Endothelial cell of umbilical vein (primary cell): ENCODE measurements at places on chromosomes 5 and 9.

GRCh38 chr5:133114933-133115310 lies 63.1 kb downstream of the HSPA4 start:
- no peak for DNase-seq

- no peak for DNase-seq
These were observed 15.7 kb upstream of the FST start for GRCh38 chr5:53464722-53465121.

DNA sequence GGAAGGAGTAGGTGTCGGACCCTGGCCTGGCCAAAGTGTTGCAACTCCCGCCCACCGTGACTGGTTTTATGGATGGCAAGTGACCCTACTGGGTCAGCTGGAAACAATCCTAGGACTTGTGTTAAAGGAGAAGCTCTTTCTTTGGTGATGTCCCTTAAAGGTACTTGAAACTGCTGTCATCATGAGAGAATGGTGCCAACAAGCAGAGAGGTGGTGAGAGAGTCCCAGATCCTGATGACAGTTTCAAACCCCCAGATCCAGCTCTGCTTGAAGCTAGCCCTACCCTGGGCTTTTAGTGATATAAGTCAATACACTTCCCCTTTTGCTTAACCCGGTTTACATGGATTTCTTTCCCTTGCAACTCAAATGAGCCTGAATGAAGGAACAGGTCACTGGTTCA lies 72.5 kb upstream of the UBTD2 start:
- no peak for DNase-seq

- DNase-seq = peak; percentile 58
These were observed at the start of gene GOLGA2 for GRCh38 chr9:128275198-128276007. TSS of gene GOLGA2 (minus strand) at chr9:128276007. CDS start at chr9:128275976, 31 bp downstream.

- no peak for DNase-seq
These were observed 311.6 kb downstream of the PLK2 start for GRCh38 chr5:58148254-58148775.

- no peak for DNase-seq
These were observed 75.9 kb downstream of the KDM4C start for GRCh38 chr9:6833518-6834192.

DNA sequence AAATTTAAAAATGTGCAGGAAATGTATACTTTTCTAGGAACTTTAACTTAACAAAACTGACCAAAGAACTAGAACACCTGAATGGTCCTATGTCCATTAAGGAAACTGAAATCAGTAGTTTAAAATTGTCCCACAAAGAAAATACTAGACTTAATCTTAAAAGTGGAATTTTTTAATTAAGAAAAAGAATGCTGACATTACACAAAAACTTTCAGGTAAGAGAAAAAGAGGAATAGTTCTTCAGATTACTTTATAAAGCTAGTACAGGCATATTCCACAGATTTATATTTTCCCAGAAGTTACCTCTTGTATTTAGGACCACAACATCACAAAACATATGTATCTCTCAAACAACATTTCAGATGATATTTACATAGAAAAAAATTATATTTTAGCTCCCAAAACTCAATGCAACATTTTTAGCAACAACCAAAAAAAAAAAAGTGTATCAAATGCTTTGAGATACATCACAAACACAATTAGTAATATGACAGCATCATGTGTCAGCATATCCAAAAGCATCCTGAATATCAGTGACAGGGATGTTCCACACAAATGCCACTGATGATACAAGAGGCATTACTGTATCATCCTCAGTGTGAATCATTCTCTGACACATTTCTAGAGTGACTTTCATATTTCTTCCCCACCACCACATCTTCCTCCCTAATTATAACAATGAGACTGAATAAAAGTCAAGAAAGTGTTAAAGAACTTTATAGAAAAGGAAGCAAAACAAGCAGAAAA lies 264.0 kb downstream of the EPB41L4A start:
- no peak for DNase-seq

- peak; percentile 53 for DNase-seq
These were observed 10.9 kb downstream of the FBXL7 start for GRCh38 chr5:15510831-15511230.

DNA sequence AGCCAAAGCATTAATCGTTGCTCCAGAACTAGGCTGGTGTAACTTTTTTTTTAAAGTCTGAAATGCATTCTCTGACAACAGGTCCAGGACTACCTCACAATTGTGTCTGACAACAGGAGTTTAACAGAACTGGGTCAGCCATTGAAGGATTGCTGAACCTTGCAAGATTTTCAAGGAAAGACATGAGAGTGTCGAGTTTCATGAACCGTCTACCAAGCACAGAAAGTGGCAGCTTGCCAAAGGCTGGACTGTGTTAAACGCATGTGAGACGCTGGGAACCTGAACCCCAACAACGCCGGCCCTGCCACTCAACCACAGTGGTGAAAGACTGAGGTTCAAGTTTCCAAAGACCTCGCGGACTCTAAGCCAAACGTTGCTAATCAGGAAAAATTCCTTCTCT lies 79.1 kb downstream of the LHFPL2 start:
- peak; percentile 73 for DNase-seq

DNA sequence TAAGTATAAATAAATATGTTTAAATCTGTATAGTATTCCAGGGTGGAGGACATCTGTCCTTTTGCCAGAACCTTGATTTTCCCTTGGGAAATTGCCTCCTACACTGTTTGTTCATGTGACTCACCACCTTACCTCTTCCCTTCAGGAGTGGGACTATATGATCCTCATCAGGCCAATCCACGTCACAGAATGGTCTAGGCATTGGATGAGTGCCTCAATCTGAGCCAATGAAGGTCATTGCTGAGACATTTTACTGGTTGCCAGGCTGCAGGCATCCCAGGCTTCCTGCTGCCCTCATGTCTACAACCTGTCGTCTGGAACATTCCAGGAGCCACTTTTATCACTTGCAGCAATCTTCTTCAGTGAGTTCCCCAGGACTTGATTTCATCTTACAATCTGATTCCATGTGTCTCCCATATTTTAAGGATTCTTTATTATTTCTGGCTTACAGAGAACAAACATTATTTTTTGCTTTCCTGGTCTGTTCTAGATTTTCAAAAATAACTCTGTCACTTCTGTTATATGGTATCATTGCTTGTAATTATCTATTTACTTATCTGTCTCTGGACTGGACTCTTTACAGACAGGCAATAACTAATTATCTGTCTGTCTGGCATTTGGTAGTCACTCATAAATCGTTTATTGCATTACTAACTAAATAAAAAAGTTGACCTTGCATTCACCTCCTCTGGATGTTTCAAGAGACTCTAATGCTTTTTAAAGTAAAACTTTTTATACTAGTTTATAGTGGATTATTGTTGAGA lies 107.3 kb upstream of the APC start:
- DNase-seq = no peak

DNA sequence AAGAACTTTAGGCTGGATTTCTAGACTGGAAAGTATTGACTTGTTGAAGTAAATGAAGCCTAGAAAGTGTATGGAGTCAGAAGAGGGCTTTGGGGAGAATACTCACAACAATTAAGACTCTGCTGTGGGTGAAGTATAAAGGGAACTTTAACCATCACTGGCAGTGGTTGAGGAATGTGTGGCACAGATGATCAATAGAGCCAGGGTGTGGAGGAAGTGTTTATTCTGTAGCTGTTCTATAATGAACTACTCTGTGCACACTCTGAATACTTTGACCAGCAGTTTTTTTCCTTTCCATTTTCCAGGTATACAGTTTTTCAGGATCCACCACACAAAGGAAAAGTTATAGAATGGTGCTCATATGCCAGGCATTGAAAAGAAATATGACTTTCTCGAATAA lies 106.7 kb downstream of the SCAMP1 start:
- no peak for DNase-seq

- DNase-seq = no peak
These were observed 100.8 kb upstream of the TBCA start for GRCh38 chr5:77876862-77877502.

- DNase-seq = peak; percentile 9
These were observed 216.8 kb upstream of the OTULINL start for GRCh38 chr5:14364576-14365472.

DNA sequence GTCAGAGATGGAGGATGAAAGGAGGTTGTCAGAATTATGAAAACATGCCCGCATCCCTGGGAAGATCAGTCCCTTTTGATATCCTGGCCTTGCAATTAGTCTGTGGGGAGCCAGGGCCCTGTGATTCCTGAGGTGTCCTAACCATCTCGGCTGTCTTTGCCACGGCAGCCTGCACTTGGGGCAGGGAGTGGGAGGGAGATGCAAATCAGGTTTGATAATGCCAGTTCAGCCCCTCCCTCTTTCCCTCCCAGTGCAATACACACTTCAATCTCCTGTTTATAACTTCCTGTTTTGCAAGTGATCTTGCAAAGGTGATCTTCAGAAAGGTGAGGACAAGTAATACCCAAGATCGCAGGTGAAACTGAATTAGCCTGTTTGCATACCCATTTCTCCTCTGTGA lies 114.0 kb upstream of the ALDH1B1 start:
- DNase-seq = no peak

- DNase-seq = no peak
These were observed 772.3 kb downstream of the MAT2B start for GRCh38 chr5:164277720-164278119.

DNA sequence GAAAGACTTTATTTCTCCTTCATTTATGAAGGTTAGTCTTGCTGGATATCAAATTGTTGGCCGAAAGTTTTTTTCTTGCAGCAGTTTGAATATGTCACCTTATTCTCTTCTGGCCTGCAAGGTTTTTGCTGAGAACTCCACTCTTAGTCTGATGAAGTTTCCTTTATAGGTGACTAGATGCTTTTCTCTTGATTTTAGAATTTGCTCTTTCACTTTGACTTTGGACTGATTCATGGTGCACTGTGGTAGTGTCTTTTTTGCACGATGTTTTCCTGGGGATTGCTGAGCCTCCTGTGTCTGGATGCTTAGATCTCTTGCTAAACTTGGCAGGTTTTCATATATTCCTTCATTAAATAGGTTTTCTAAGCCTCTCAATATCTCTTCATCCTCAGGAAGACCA lies 12.4 kb downstream of the AHRR start:
- DNase-seq = no peak

DNA sequence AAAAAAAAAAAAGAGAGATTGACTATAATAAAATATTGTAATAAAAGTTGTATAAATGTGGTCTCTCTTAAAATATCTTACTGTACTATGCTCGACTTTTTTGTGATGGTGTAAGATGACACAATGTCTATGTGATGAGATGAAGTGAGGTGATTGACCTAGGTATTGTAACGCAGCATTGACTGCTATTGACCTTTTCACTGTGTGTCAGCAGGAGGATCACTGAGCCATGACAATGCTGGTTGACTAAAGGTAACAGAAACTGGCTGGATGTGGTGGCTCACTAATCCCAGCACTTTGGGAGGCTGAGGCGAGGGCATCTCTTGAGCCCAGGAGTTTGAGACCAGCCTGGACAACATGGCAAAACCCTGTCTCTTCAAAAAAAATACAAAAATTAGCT lies 78.6 kb upstream of the MYO10 start:
- no peak for DNase-seq

GRCh38 chr5:45521067-45521466 lies 175.1 kb downstream of the HCN1 start:
- DNase-seq = peak; percentile 63

GRCh38 chr5:92421942-92422341 lies 1038.8 kb upstream of the ARRDC3 start:
- DNase-seq = no peak

DNA sequence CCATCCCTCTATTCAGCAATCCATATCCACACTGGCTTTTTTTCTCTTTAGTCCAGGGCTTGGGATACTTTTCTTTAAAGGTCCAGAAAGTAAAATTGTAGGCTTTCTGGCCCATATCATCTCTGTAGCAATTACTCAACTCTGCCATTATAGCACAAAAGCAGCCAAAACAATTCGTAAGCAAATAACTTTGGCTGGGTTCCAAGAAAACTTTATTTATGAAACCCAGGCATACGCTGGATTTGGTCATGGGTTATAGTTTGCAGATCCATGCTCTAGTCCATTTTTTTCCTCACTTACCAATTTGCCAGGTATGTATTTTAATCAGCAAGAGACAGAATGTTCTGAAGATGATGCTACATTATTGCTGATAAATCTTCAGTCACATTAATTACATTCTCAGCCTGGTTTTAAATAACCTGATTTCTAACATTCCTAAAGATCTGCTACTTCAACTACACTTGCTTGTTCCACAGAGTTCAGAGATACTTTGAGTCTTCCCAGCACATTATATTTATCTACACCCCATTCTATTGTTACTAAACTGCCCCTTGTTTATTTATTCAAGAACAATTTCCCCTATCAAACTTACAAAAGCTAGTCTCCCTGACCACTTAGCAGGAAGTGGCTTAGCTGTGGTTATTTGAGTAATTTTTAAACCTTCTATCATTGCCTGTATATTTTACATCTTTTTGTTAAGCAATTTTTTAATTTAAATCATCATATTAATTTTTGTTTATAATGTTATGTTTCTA lies 161.0 kb downstream of the ISL1 start:
- DNase-seq = peak; percentile 12

DNA sequence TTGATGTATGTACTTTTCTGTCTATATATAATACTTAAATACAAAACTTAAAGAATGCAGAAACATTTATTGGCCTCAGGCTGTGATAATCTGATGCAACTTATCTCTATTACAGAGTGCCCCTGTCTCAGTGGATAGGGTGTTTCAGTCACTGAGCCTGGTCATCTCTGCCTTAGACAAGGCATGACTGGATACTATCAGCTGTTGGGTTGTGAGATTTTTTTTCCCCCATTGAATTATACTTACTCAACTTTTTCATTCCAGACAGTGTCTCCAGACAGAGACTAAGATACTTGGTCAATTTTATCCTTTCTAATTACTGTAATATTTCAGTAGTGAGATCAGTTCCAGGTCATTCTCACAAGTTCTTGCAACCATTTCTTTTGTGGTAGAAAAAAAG lies 26.7 kb downstream of the XRCC4 start:
- DNase-seq = no peak

- DNase-seq = no peak
These were observed 37.8 kb downstream of the EXD3 start for GRCh38 chr9:137385061-137385655.

DNA sequence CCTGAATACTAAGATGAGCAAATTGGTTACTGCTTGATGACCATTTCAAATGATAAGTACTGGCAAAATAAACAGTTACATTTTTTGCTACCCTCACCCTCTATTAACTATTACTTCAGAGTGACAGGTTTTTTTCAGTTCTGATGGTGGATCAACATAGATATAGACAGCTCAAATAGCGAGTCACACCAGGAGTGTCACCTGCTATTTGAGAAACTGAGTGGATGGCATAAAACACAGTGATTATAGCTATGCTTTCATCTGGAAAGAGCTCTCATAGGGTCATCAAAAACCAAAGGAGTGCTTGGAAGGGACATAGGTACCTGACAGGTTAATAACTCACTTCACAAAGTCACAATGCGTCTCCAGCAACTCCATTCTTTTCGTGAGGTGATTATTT lies 244.5 kb upstream of the C9orf72 start:
- DNase-seq = no peak

DNA sequence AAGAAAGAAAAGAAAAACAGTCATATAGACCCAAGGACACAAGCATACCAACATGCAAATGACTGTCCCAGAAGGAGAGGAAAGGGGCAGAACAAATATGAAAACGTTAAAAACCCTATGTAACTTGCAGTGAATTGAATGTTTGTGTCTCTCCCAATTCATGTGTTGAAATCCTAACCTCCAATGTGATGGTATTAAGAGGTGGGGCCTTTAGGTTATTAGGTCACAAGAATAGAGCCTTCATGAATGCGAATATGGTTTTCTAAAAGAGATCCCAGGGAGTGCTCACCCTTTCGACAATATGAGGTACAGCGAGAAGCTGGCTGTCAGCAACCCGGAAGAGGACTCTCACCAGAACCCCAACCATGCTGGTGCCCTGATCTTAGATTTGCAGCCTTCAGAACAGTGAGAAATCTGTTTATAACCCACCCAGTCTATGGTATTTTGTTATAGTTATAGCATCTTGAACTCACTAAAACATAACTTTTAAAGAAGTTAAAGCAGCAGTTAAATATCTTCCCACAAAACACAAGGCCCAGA lies 14.0 kb downstream of the HNRNPAB start:
- no peak for DNase-seq
